ENCODE measurements at places on chromosomes 3 and 15.
A peak's percentile ranks its signal among the peaks of the same experiment; 100 is the strongest.

- no peak for DNase-seq
These were observed 19.5 kb upstream of the CDCP1 start for GRCh38 chr3:45165497-45166283.

DNA sequence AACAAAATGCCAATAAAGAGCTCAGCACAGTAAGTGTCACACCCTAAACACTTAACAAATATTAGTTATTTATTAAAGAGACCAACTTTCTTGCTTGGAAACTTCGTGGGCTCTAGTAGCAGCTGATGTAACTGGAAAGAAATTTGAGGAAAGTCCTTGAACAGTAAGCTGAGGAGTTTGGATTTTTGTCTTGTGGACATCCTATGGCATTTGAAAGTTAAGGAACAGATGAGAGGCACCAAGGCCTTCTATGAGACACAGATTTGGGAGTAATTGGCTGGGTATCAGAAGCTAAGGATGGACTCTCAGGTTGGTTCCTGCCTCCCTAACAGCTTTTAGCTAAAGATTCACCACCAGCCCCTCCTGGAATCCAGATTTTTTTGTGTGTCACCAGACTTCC is 59.7 kb upstream of the FILIP1L start:
- DNase-seq: no peak

GRCh38 chr3:5140230-5140621 is 18.1 kb downstream of the ARL8B start:
- DNase-seq: no peak

GRCh38 chr3:64686446-64686908 is 1.3 kb downstream of the ADAMTS9 start:
- DNase-seq: peak; percentile 68

- no peak for DNase-seq
These were observed 38.5 kb downstream of the SCN11A start for GRCh38 chr3:39013289-39013688.

- no peak for DNase-seq
These were observed 189.3 kb downstream of the SV2B start for GRCh38 chr15:91289324-91289723.

- DNase-seq: peak; percentile 93
These were observed 1155.5 kb downstream of the TBL1XR1 start for GRCh38 chr3:176041812-176042211.

- no peak for DNase-seq
These were observed 563.4 kb downstream of the ROBO1 start for GRCh38 chr3:79204351-79204750.

DNA sequence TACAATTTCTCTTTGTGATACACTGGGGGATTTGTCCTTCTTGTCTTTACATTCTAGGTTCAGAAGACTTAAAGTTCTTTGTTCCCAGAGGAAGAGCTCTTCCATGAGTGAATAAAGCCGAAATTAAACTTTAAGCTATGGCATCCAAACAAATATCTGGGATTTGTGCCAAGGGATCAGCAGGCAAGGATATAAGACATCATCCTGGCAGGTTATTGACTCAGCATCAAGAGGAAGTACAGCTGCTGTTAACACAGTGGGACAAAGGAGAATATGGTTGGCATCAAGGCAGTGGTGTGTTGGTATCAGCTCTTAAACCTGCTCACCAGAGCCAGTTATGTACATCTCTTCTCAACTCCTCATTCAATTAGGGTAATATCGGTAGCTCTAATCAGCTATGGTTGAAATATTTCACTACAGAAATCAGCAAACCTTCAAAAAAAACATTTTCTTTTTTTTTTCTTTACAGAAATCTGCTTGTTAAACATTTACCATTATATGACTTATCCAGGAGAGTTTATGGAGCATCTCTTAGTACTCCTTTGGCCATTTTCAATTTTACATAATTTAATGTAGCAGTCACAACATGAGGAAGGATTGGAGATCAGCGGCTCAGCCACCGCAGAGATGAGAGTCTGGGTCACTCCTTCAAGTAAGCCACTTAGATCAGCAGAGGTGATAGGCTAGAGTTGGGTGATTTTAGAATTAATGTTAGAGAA is 1198.6 kb upstream of the EPHA6 start:
- no peak for DNase-seq
